Activated effector memory CD4-positive, alpha-beta T cell treated with Interleukin-2 at 50 U/mL for 16 hours (primary cell): ENCODE measurements at places on chromosomes 6 and 20.

DNA sequence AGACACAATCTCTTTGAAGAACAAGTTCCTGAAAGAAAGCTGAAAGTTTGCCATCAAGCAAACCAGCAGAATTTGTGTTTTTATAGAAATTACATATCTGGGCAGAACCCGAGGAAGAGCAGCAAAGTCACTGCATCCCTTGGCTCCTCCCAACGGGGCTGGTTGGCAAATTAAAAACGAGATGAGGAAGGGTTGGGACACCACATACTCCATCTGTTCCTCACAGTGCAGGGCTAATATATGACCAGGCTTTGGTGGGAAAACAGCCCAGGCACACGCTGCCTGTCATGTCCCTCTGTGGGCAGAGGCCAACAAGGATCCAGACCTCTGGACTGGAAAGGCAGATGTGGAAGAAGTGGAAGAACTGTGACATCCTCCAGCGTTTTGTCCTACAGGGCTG lies 607.3 kb downstream of the CDH26 start:
- DNase-seq: no peak

DNA sequence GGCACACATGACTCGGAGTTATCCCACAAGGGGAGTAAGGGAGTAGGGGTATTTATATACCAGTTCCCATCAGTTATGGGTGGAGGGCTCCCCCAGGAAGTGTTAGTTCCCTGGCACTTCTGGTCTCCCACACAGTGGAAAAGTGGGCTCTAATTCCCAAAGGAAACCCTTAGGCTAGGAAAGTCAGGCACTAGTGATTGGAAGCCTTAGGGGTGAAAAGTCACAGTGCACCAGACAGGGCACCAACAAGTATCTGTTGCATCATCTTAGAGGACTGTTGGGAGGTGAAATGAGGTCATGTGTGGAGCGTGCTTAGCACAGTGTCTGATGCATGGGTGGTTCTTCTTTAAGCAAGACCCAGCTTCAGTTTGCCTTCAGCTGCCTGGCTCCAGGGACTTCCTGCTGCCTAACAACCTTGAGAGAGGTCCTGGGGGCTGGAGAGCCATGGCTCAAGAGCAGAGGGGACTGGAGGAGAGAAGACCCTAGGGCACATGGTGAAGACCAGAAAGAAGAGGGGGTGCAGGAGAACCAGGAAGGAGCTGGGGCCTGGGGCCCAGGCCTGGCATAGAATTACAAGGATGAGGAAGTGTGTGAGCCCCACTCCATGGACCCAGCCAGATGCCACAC lies 7.5 kb upstream of the FOXP4 start:
- no peak for DNase-seq

DNA sequence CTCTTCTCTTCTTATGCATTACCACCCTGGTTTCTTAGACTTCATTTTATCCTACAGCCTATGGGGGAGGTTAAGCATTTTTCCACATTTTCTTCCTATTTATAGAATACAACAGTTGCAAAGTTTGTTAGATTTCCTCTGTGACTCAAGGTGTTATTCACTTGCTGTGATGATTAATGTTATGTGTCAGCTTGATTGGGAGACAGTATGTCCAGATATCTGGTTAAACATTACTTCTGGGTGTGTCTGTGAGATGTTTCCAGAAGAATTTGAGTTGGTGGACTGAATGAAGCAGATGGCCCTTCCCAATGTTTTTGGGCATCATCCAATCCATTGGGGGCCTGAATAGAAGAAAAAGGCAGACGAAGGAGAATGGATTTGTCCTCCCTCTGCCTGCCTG lies 131.3 kb downstream of the C6orf118 start:
- no peak for DNase-seq

- DNase-seq: no peak
These were observed 209.5 kb downstream of the SAMD5 start for GRCh38 chr6:147717991-147718390.

DNA sequence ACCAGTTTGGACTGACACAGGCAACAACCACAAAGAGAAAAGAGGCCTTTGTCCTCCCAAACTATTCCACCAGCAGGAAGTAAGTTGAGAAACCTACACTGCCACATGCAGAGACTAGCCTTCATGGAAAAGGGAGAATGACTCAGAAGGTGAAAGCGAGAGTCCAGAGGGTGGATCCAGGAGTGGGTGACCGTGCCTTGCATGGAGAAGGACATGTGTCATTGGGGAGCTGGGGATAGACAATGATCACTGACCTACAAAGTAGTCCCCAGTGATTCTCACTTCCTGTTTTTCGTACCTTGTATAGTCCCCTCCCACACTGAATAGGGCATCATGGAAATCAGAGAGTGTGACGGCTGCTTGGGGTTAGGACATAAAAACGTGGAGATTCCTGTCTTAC lies 91.9 kb downstream of the MYLK4 start:
- DNase-seq: no peak

DNA sequence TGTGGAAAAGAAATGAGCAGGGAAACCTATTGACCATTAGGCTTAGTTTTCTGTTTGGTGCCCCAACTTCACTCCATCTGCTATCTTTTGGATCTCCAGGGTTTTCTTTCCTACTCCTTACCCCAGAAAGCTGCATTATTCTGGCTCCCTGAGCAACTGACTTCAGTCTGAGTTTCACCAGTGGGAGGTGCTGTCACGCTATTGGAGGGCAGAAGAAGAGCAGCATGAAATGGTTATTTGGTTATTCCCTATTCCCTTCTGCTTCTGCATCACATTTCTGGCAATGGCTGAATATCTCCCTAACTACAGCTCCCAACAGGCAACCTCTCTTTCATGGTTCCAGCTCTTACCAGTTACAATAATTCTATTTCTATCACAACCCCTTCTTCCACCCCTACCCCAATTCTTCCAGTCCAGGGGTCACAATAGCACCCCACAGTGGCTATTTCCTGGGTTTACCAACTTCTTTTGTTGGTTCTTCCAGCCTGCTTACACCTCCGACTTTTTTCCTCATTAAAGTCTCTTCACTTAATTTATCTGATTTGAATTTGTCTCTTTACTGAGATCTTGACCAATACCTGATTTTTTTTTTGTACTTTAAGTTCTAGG lies 311.5 kb downstream of the PLCB1 start:
- no peak for DNase-seq

- DNase-seq: no peak
These were observed 174.7 kb downstream of the TMEM242 start for GRCh38 chr6:157148391-157149323.

DNA sequence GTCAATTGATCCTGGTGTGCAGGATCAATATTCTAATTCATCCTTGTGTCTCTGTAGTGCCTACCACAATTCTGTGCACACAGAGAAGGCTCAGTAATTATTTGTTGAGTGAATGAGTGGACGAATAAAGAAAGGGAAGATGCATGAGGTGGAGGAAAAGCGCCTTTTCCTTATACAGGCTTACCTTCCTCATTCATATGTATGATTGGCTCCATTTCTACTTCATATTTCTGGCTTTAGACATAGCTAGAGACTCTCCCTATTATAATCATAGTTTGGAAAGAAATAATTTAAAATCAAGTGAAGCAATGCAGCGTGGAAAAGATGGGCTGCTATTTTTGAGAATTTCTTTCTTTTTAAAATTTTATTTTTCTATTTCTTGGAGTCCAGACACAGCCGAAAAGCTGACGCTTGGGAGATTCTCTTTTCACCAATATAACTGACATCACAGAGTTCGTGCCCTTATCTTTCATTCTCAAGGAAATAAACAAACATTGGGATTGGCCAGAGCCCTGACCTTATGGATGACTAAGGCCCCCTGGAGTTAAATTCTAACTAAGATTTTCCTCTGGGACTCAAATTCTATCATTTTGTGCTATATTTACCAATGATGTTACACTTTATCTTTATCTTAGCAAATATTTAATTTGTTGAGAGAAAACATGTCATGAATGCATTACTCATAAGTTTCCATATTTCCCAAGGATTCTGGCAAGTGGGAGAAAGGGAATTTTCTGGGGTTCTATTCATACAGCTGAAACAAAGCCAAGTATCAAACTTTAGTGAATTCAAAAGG lies 48.1 kb downstream of the PRL start:
- no peak for DNase-seq

DNA sequence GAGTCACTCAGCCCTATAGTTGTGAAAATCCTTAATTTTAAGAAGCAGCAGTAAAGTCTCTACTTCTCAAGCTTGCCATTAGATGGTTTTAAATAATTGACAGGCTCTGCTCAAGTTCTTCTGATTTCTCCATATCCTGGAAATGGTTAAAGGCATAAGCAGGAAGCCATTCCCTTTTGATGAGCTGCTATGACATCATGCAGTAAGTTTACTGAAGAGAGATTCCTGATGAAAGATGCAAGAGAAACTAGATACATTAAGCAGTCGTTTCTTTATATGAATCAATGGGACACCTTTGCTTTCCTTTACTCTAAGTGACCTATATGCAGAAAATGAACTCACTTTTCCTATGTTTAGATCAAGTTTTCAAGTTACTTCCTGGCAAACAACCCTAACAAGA lies 9.8 kb downstream of the POPDC3 start:
- DNase-seq: no peak

GRCh38 chr20:19926591-19926990 lies 90.6 kb upstream of the NAA20 start:
- DNase-seq: no peak

- no peak for DNase-seq
These were observed 691.7 kb downstream of the GRIK2 start for GRCh38 chr6:102085257-102085656.

DNA sequence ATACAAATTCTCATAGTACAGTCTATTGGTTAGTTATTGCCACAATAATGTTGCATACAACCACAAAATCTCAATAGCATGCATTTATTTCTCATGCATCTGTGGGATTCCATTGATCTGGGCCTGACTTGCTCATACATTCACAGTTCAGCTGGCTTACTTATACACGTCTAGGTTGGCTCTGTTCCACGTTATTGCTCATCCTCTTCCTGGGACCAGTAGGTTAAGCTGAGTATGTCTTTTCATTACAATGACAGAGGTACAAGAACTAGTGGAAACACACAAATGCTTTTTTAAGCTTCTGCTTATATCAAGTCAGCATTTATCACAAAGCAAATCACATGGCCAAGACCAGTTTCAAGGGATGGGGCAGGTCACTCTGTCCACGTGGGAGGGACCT lies 485.3 kb upstream of the BTBD3 start:
- no peak for DNase-seq

DNA sequence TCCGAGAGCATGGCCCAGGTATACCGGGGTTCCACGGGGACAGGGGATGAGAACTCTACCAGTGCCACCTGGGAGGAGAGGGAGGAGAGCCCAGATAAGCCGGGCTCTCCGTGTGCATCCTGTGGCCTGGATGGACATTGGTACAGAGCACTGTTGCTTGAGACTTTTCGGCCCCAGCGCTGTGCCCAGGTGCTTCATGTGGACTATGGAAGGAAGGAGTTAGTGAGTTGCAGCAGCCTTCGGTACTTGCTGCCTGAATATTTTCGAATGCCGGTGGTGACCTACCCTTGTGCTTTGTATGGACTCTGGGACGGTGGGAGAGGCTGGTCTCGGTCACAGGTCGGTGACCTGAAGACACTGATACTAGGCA lies 1.3 kb downstream of the TDRD6 start:
- DNase-seq: no peak

DNA sequence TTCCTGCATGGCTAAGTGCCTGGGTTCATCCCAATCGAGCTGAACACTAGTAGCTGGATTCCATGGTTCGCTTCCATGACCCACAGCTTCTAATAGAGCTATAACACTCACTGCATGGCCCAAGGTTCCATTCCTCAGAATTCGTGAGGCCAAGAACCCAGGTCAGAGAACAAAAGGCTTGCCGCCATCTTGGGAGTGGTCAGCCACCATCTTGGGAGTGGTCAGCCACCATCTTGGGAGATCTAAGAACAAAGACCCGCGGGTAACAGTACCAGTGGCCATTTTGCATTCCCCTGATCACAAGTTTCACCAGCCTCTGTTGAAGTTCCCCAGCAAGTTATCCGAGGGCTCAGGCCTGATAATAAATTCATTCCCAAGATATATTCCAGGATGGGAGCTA lies 179.6 kb downstream of the LMBRD1 start:
- DNase-seq: no peak

GRCh38 chr6:105836889-105837288 lies 249.2 kb upstream of the PRDM1 start:
- no peak for DNase-seq
